ENCODE measurements at places on chromosomes 6 and 20.

DNA sequence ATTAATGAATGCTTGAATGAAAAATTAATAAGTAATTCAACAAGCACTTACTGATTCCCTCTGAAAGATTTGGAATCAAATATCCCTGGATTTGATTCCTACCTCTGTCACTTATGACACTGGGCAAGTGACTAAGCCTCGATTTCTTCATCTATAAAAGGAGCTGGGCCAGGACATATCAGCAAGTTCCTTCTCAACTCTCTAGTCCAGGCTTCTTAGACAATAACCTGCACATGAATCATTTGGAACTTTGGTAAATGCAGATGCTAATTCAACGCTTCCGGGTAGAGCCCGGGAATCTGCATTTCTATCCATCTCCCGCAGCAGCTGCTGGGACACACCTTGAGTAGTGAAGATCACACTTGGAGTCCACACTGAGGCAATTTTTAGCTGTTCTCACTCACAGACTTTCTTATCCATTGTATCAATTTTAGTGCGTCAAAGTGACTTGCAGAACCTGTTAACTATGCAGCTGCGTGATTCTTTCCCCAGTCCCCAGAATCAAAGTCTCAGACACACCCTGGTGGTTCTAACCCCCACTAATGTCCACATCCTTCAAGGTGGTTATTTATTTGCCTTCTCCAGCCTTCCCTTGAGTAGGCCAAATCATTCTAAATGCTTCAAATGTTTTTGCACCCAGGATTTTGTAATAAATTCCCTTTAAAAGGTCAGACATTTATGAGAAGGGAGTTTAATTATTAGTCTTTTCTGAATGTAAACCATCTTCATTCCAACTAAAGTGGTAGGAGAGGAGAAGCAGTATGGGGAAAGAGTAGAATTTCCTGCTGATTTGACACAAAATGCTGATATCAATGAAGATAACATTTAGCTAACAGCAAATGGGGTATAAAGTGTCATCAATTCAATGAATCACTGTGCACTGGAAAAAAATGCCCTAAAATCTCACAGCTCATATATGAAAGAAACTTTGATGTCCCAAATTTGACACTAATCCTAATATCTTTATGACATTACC is 26.0 kb upstream of the CCND3 start:
- DNase-seq: no peak

- DNase-seq: no peak
Observed at GRCh38 chr20:46798430-46798829, 89.0 kb downstream of the SLC2A10 start.

DNA sequence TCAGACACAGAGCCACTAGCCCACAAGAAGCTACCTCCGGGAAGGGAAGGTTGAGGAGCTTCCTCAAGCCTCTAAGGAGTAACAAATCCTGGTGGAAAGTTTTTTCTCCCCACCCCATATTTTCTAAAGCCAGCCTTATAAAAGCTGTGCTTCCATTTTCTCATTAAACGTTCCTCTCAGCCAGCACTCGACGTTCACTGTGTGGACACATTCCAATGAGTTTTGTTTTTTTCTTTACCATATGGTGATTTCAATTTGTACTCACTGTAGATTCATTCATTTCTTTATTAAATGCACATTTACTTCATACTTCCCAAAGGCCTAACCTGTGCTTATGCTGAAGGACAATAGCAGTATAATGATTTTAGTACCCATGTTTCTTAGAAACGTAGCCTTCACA is 194.4 kb upstream of the FLRT3 start:
- no peak for DNase-seq

- no peak for DNase-seq
Observed at GRCh38 chr6:12548526-12548925, 168.0 kb upstream of the PHACTR1 start.

DNA sequence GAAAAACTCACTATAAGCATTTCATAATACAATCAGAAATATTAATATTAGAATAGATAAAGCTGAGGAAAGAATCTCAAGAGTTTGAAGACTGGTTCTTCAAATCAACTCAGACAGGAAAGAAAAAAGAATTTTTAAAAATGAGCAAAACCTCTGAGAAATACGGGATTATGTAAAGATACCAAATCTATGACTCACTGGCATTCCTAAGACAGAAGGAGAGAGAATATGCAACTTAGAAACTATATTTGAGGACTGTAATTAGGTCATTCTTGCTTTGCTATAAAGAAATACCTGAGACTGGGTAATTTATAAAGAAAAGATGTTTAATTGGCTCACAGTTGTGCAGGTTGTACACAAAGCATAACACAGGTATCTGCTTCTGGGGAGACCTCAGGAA is 665.1 kb downstream of the RNF144B start:
- no peak for DNase-seq

- no peak for DNase-seq
Observed at GRCh38 chr20:8540466-8540865, 408.4 kb downstream of the PLCB1 start.

GRCh38 chr20:43925215-43925614 is 10.6 kb downstream of the TOX2 start:
- DNase-seq: no peak

GRCh38 chr20:44398335-44398734 is 42.8 kb downstream of the HNF4A start:
- peak; percentile 24 for DNase-seq

GRCh38 chr20:23140991-23141390 is 54.9 kb upstream of the CD93 start:
- no peak for DNase-seq

GRCh38 chr6:99603421-99604165 is 3.0 kb upstream of the PRDM13 start:
- DNase-seq: no peak

GRCh38 chr6:39428816-39429215 is 106.3 kb upstream of the KCNK16 start:
- DNase-seq: no peak

GRCh38 chr6:145051661-145052060 is 683.7 kb downstream of the EPM2A start:
- no peak for DNase-seq

GRCh38 chr6:158387036-158387435 is 74.8 kb downstream of the TULP4 start:
- peak; percentile 14 for DNase-seq

DNA sequence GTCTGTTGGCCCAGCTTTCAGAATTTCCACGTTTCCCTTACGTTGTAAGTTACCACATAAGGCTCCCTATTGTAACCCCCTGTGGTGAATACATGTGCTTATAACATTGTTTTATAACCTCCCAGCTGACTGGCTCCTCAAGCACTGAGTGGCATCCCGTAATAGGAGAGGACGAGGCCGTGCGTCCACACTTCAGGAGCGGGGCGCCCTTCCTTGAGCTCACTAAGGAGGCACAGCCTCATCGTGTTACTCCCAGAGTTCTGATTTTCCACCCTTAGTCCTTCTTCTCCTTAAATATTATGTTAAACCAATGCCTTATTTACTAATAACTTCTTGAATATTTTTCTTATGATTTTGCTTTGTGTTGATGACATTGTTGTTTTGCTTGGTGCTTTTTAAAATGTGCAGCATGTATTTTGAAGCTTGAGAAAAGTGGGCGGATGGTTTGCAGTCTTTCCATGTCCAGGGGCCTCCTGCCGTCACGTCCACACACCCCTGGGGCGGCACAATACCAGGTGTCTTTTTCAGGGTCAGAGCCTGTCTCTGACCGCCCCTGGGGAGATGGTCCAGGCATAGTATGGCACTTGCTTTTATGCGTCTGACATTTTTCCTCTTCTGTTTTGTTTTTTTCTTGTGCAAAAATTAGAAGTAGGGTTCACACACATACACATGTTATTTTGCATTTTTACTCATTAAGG is 181.8 kb downstream of the DLL1 start:
- DNase-seq: no peak

- DNase-seq: peak; percentile 41
Observed at GRCh38 chr6:31400467-31401289, 2.7 kb upstream of the MICA start.

- DNase-seq: no peak
Observed at GRCh38 chr6:162068340-162068739, 659.2 kb downstream of the PRKN start.

DNA sequence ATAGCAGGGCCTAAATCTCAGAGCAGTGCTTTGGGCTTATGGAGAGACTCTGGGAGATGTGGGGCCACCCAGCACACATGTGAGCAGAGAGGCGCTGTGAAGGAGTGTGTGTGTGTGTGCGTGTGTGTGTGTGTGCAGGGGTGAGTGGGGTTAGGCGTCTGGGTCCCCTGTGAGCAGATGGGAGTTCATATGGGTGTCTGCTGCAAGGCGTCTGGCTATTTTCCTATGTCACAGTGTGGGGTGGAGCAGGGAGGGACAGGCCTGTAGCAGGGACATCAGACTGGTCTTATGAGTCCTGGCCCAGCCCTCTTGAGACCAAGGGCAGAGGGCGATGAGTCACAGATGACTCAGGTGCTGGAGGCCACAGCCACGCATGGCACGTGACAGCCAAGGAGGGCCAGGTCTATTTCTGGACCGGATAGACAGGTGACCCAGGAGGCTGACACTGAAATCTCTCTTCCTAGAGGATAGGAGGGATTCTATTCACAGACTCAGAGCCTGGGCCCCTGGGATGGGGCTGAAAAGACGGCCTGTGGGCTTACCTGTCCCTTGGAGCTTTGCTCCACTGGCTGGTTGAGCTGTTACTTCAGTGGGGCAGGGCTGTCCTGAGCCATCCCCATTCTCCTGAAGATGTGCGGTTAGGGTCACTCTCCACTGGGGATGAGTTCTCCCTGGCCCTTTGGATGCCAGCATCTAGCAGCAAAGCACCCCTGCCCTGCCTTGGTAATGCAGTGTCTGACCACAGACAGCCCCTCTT is 28.9 kb downstream of the VEGFA start:
- peak; percentile 92 for DNase-seq

DNA sequence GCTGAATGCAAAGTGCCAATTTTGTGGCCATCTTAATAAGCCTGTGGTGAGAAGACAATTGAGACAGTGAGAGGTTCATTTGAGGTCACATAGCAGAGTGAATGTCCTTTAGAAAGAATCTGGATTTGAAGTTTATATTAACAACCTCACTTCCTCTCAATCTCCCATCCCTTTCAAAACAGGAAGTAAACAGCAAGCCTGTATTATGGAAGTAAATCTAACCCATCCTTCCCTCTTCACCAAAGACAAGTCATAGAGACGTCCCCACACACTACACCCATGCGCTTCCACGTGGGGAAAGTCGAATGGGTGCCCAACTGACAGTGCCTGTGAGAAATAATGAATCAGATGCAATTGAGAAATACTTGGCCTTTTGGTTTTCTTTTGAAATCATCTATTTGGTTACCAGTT is 28.8 kb upstream of the CCND3 start:
- no peak for DNase-seq

DNA sequence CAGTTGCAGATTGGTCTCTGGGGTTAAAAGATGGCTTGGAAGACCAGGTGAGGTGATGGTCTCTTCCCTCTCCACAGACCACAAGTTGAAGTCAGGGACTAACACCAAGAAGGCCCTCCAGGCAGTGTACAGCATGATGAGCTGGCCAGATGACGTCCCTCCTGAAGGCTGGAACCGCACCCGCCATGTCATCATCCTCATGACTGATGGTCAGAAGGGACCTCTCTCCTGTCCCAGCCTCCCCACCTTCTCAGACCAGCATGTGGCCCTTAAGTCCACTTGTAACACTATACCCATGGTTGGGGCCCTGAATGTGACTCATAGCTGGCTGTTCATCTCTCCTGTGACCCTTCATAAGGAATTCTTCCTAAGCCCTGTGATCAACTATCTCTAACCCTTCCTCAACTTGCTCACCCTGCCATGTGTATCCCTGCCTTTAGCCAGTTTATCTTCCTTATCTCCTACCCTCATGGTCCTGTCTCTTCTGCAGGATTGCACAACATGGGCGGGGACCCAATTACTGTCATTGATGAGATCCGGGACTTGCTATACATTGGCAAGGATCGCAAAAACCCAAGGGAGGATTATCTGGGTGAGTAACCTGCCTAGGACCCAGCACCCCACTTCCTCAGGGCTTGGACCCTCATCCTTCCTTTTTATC is 3.0 kb downstream of the CFB start:
- DNase-seq: no peak

- DNase-seq: no peak
Observed at GRCh38 chr20:20201639-20202038, 149.3 kb downstream of the CFAP61 start.

- no peak for DNase-seq
Observed at GRCh38 chr20:19008497-19008896, 194.9 kb downstream of the SCP2D1 start.

GRCh38 chr6:111105578-111105977 is 18.3 kb downstream of the SLC16A10 start:
- peak; percentile 74 for DNase-seq

DNA sequence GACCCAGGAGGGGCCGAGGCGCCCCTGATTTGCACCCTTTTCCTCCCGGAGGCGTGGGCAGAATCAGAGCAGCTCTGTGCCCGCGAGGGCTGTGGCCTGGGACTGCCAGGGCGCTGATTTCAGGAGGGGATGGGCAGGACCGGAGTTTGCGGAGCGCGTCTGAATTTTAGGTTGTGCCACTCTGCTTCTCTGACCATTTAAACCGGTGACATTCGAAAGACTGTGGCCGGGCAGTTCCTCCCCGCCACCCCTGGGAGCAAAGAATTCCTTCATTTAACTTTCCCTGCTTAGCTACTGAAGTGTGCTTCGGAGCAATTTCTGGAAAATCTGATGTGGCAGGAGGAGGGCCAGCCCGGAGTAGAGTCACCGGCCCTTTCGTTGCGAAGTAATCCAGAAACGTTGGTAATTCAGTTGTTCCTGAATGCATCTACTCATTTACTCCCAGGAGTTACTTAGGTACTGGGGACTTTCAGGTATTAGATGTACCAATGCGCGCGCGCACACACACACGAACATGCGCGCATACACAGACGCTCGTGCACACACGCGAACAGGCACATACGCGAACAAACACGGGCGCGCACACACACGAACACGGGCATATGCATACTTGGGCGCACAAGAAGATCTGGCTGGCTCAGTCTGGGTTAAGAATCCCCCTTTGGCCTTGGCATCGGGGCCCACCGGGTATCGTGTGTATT is 568 bp downstream of the CCDC170 start:
- DNase-seq: no peak

DNA sequence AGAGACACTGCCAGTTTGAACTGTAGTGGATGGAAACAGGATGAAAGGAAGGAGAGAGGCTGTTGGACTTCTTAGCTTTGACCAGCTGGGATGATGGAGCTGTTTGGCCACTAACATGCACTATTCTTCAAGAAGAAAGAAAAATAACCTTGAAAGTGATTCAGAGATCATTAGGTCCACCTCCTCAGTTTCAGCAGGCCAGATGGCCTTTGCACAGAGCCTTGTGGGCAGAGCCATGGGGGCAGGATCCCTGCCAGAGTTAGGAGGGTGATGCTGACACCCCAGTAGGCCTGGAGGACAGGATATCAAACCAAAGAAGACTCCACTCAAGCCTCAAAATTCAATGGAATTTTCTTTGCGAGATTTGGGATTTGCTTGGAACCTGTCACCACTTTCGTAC is 74.5 kb upstream of the TMEM181 start:
- no peak for DNase-seq

DNA sequence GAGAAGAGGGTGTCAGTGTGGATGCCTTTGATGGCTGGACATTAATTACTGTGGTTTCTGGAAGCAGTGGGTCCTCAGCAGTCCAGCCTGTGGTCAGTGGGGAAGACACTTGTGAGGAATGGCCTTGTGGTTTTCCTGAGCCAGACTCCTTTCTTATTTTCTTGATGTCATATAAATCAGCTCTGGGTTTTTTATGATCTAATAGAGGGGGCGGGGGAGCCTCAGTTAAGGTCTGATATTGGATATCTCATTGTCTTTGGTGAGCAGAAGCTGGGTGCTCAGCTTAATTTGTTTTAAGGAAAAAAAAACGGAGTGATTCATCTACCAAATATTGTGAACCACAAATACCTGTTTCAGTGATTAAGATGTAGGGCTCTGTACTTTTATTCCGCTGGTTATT is 62.1 kb downstream of the OTOR start:
- DNase-seq: no peak

Data from hematopoietic multipotent progenitor cell treated with erythropoietin and hydrocortisone succinate and interleukin-3 and kit ligand, for 17 days (in vitro differentiated cells).